ENCODE measurements at places on chromosomes 3 and 15.

GRCh38 chr15:63998489-63998888, 47.8 kb downstream of the DAPK2 start:
- no peak for DNase-seq

DNA sequence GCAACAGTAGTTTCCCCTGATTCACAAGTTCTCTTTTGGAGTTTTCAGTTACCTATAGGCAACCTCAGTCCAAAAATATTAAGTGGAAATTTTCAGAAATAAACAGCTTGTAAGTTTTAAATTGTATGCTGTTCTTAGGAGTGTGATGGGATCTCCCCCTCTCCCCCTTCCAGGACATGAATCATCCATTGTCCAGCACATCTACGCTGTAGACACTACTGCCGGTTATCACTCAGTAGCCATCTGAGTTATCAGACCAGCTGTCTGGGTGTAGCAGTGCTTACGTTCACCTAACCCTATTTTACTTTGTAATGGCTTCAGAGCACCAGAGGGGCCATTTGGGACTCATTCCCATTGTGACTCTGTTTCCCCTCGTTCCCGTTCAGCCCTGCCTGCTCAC, 96.7 kb upstream of the PLXNA1 start:
- DNase-seq, result no peak

DNA sequence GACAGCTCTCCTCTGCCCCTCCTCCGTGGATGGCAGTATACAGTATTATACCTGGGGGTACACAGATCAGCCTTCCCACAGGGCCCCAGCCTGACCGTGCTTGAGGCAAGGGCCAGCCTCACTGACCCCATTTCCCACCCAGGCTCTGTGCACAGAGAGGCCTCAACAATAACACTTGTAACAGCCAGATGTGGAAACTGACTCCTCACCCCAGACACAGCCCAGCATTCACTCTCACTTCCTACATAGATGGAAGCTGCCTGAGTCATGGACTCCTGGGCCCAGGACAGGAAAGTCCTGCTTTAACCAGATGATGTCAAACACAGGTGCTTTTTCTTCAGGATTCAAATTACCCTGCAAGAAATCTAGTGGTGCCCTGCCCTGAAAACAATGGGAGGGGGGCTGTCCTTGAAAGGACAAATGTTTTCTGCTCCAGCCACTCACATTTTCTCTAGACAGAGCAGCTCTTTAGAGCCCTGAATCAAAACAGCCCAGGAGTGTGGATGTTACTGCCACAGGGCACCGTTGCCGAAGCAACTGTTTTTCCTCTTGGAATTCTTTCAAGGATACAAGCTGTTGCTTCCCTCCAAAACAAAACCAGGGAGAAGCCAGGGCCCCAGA, 16.4 kb downstream of the CCDC12 start:
- no peak for DNase-seq

DNA sequence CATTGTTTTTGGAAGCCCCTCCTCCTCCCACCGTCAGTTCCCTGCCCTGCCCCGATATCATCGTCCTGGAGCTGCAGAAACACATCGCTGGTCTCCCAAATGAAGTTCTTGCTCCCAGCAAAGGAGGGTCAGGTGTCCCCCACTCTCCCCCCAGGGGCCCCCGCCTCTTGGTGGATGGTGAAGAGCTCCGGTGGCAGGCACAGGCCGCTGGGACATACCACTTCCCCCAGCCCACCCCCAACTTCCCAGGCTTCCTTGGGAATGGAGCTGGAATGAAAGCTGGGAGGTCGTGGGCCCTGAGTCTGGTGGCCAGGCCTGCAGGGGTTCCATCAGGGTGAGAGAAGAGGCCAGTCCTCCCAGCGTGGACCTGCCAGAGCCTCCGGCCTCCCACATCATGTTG, 137.7 kb downstream of the CHSY1 start:
- no peak for DNase-seq

GRCh38 chr3:79204351-79204750, 563.4 kb downstream of the ROBO1 start:
- DNase-seq, result no peak

DNA sequence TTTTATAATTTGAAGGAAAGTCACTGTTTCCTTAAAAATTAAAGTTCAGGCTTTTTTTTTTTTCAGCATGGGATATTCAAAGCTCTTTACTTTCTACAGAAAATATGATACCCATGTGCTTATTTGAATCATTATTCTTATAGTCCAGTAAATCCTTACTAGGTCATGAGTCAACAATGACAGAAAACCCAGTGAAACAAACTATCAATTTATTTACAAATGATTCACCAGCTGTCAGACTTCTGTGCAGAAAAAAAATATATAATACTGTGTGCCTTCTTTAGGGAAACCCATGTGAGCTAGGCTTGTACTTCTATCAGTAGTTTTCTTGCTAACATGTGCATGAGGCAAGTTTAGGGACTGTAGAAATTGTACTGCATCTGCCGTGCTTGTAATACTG, 1.2 kb downstream of the ACP3 start:
- DNase-seq, result no peak

DNA sequence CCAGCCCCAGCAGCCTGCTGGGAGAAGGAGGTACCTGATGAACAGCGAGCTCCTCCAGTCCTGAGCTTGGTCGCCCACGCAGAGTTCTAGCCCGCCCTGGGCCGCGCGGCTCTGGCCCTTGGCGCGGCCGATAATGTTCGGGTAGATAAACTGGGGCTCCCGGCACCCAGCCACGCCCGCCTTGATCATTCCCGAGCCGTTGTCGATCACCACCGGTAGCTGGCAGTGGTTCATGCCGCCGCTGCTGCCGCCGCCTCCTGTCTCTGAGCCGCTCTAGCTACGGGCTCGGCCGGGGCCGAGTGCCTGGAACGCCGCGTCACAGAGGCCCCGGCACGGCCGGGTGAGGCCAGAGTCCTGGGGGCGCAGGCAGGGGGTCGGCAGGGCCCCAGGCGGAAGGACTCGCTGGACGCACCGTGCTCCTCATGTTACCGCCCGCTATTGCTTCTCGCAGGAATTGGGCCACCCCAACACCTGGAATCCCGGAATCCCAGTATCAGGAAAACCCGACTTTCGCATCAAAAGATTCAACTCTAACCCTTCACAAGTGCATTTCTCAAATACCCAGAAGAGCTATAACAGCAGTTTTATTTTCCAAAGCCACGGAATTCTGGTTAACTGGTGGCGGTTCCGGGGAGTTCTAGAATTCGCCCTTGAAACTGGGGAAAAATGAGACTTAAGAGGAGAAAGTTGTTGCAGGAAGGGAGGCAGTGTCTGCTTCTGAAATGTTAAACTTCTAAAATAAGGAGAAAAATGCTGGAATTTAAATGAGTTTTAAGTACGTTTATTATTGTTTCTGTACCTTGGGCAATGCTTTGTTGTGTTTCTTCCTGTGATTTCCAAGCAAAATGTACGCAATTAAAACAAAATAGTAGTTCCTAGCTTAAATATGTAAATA, at the start of gene ACTRT3:
Gene ACTRT3, minus strand, starts transcription at position 275 of the 895 bp plus-strand sequence. Its CDS starts 41 bp downstream, at position 234.
- DNase-seq, result peak; percentile 63

DNA sequence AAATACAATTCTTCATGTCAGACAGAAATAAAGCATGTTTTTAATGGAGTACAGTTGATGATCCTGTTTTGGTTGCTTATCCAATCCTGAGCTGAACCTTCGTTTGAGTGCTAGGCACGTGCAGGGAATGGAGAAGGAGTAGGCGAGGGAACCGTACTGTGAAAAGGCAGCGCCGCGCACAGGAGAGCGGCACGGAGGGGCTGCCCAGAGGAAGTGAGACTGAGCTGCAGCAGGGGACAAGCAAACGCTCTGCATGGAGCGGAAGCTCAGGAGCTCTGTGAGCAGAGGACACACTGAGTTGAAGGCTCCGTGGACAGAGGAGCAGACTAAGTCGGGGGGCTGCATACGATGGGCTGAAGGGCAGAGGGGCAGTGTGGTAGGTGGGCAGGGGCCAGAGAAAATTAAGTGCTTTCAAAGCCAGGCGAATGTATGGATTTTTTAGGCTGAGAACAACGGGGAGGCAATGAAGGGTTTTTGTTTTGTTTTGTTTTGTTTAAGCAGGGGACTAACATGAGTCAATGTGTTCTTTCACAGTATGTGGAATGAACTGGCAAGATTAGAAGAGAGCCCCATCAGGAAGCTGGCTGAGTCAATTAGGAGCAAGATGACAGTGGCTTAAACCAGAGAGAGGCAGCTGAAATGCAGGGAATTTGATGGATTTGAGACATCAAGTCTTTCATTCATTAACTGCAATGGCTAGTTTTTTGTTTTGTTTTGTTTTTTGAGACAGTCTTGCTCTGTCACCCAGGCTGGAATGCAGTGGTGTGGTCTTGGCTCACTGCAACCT, 23.8 kb upstream of the TM2D3 start:
- no peak for DNase-seq

- DNase-seq, result no peak
Observed at GRCh38 chr3:25056036-25056755, 371.9 kb upstream of the RARB start.

DNA sequence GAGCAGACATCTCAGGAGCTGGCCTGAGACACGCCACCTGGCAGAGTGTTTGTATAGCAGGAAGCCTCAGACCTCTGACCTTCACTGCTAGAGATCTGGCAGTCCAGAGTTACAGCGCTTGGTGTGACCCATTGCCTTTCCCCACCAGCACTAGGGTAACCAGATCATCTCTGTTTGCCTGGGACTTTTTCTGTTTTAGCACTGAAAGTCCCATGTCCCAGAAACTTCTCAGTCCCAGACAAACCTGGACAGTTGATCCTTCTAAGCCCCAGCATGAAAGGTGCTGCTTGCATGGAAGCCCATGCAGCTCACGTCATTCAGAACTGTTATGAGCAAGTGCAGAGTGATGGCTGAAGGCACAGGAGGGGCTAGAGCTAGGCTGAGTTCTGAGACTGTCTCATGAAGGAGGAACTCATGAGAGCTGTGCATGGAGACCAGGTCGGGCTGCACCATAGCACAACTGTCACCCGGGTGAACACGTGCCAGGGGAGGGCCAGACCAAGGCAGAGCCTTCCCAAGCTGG, 18.2 kb upstream of the AHSG start:
- no peak for DNase-seq

DNA sequence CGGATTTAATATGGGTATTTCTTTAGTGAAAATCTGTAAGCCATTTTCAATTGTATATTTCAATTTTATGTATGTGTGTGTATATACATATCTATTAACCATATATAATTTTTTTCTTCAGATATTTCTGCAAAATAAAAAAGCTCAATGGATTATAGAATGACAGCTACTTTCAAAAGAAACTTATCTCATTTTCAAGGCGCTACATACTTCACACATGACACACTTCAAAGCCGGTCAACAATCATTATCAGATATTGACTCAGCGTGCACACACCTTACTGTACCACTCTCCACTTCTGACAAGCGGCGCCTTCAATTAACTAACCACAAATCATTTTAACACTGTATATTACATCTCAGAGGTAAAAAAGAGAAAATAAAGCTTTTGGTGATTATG, 39.6 kb downstream of the ATP13A3 start:
- no peak for DNase-seq

GRCh38 chr15:60425461-60425860, 27.7 kb upstream of the ANXA2 start:
- no peak for DNase-seq

- no peak for DNase-seq
Observed at GRCh38 chr3:128392818-128393544, 73.7 kb downstream of the DNAJB8 start.
